ENCODE measurements at places on chromosomes 4 and X.

DNA sequence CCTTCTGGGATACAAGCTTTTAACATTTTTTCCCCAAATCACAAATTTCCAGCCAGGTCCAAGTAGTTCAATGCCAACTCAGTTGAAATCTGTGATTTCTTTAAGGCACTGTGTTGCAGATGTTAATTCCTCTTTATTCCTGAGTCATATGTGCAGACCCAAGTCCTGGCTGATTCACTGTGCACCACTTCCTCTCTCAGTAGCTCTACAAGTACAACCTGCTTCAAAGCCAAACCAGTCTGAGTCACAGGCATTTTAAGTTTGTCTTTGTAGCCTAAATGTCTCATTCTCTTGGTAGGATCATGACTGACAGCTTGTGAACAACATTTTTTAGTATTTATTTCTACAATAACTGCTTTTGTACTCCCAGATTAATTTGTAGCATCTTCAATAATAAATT, 165.6 kb upstream of the S100G start:
- no peak for DNase-seq

- no peak for DNase-seq
Observed at GRCh38 chr4:122833999-122834398, 7.4 kb downstream of the FGF2 start.

DNA sequence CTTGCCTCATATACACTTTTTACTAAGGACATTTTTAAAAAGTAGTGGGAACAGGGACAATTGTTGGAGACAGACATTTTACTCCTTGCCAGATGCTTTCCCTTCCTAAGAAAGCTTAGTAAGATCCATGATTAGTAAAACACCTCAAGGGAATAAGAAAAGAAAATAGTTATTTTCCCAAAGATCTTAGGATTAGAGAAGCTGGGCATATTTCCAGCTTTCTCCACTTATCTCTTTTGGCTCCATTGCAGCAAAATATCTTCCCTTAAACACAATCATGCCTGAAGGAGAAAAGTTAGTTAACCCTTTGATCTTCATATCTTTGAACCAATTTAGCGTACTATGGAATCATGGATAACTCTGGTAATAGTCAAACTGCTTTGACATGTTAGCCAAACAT, 257.9 kb downstream of the PCDH18 start:
- DNase-seq: no peak

DNA sequence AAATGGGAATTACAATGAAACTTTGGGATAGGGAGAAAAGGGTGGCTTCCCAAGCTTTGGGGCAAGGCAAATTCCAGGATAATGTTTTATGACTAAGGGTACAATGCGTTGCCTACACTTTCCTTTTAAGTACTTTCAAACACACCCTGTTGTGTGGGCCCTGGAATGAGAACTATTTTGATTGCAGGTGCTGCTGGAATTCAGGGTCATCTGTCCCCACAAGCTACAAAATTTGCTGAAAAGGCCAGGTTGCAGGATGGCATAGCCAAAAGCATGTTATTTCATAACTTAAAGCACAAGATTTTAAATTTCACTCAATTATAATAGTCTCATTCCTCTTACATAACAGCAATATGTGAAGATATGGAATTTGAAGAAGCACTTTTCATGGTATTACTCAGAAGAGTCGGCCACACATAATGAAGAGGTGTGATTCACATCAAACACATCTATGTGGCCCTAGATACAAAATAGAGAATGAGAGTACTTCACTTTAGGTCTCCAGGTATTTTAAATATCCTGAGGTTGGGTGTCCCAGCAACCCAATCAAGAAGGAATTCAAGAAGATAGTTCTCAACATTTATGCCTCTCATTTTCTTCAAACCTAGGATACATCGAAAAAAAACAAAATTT, 89.3 kb downstream of the APBB2 start:
- no peak for DNase-seq

DNA sequence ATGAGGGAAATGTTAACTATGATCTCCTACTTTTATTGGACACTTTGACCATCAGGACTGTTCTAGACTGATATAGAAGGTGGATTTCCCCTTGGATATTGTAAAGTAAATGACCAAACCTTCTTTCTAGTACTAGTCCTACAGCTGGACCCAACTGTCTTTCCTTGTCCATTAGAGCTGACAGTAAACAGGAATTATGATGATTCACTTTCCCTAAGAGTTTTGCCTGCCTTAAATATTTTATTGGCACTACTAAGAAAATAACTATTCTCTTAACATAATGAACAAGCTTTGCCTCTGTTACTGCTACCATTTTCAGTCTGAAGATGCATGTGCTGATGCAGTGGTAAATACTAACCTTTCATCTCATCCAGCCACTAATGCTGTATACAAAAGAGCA, 915.4 kb downstream of the CENPC start:
- no peak for DNase-seq

DNA sequence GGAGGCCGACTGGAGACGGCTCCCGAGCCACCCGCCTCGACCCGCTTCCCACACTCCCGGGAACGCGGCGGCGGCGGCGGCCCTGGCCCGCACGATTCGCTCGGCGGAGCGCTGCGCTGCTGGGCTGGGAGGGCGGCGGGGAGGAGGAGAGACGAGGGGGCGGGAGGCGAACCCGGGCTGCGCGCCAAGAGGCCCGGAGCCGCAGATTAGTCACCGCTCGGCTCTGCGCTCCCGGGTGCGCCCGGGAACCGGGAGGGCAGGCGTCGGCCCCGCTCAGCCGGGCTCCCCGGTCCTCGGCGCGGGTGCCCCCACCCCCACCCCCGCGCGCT, 11.2 kb upstream of the BCOR start:
- DNase-seq: peak; percentile 91

DNA sequence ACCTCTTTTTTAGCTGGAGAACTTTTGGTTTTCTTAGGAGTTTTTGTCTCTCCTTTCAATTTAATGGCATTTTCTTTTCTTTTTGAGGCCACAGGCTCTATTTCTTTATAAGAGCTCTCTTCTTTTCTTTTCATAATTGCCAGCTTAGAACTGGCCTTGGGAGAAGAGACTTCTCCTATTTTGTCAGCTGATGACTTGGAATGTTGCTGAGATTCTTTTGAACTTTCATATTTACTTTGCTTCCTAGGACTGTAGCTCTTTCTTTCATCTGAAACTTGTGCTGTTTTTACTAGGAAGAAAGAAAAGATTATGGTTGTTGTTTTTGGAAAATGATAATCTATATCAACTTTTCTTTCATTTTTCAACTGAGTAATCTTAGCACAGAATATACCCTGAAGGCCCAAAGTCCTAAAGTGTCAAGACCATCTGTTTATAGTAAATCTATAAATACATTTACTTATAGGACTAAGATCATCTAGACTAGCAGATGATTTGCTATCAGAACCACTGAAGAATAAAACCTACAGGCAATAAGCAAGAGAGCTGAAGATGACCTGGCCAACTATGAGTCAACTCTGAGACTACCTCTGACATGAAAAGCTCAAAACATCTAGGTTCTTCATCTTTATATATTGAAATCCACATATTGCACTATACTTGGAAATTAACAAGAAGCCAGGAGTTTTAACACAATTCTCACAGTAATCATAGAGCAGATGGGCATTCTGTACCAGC, 45.6 kb downstream of the RFC1 start:
- DNase-seq: no peak

- no peak for DNase-seq
Observed at GRCh38 chr4:145319751-145320150, 139.4 kb upstream of the OTUD4 start.

- DNase-seq: no peak
Observed at GRCh38 chr4:82508806-82509428, 52.9 kb downstream of the TMEM150C start.

Data from NCI-H1417 (cell line).